ENCODE measurements at places on chromosomes 5 and 9.

DNA sequence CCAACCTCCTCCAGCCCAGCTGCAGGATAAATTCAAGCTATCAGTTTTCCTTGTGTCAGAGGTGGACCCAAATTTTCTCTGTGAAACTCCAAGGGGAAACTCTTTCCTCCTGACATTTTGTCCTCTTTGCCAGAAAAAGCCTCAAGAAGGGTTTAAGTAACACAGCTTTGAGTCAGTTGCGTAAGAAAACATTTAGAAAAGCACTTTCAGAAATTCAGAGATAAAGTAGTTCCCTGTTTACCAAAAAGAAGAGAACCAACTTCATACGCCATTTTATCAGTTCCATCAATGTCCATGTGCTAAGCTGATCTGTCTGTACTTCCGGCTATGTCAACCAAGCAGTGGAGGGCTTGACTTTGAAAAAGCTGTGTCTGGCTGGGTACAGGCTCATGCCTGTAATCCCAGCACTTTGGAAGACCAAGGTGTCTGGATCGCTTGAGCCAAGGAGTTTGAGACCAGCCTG lies 19.9 kb upstream of the SUSD1 start:
- DNase-seq: no peak

- DNase-seq: no peak
Measured at GRCh38 chr5:130050585-130050984, 146.3 kb downstream of the CHSY3 start.

GRCh38 chr5:123035918-123036390 lies 571 bp downstream of the PPIC start:
- DNase-seq: no peak

DNA sequence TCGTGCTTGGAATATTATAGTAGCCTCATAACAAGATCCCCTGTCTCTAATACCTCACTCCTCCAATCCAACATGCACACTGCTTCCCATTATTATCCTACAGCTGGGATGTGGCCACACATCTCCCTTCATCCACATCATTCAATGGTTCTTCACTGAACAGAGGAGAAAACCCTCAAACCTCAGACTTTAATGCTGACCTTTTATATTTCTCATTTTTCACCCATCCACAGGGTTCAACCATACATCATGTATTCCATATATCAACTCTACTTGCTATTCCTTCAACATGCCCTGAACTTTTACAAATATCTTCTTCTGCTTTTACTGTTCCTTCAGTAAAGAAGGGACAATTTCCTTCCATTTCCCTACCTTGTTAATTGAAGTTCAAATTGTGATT lies 396.8 kb downstream of the TLE4 start:
- DNase-seq: no peak

- DNase-seq: no peak
Measured at GRCh38 chr9:72839085-72839484, 113.8 kb downstream of the ALDH1A1 start.

DNA sequence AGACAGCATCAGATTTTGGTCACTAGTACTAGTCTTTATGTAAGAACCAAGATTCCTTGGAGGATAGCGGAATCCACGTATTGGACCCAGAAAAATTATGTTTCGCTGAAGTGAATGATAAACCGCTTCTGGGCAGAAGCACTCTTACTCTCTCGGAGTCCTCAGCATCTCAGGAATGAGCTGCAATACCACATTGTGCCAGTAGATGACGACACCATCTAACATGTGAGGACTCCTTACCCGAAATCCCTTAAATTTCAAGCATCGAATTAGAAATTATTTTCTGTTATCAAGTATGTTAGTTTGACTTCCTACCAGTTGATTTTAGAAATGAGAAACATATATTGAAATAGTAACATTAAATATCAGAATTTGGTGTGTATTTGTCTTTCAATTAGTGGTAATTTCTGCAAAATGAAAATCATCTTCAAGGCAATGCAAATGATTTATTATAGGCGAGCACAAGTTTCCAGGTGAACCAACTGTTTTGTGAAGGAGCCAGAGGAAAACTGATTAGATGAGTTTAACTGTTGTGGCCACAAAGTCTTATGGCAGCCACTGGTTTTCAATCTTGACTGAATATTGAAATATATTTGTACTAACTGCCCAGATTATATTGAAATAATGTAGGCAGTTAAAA lies 66.0 kb upstream of the CAMK4 start:
- no peak for DNase-seq

DNA sequence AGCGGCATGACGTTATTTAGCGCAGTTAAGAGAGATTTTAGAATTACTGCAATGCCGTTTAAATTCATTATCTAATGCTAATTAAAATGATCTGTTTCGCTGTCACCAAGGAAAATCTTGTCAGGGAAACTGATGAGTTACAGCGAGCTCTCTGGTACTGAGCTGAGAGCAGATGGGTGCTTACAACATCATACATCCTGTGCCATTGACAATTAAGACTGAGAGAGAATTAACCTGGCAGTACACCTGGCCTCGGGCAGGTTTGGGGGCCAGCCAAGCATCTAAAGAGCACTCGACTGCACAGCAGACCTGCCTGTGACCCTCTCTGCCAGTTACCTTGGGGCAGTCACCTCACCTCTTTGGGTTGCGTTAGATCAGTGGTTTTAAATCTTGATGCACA lies 55.0 kb downstream of the PUM3 start:
- DNase-seq: no peak

DNA sequence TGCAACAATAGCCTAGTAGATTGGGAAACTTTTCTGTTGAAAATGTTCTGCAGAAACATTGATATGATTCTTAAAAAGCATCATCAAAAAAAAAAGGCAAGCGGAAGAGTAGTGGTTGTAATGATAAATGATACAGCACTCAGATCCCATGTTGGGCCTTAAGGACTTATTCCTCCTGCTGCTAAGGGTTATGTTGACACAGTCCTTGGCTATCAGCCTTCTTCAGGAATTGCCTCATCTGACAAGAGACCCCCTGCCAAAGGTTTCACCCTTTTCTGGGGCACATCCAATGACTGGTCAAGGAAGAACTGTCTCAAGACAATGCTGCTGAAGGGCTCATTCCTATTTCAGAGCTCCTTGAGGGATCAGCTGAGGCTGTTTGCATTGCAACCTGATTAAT lies 44.3 kb upstream of the MAMDC2 start:
- DNase-seq: no peak

- DNase-seq: no peak
Measured at GRCh38 chr5:180296771-180297170, 4.9 kb upstream of the MAPK9 start.

- no peak for DNase-seq
Measured at GRCh38 chr9:101138509-101138908, 110.0 kb downstream of the PLPPR1 start.

DNA sequence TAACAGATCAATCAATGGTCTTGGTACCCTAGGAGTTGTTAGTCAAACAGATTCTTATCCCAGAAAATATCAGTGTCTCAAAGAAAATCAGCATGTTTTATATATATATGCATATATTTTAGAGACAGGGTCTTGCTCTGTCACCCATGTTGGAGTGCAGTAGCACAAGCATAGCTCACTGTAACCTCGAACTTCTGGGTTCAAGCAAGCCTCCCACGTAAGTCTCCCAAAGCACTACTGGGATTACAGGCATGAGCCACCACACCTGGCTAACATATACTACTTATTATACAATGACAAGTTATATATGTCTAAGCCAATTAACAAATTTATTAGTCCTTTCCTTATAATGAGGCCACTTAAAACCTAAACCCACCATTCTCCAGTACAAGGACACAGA lies 10.4 kb downstream of the RAB14 start:
- no peak for DNase-seq

GRCh38 chr5:38317868-38318267 lies 59.5 kb downstream of the EGFLAM start:
- DNase-seq: no peak

DNA sequence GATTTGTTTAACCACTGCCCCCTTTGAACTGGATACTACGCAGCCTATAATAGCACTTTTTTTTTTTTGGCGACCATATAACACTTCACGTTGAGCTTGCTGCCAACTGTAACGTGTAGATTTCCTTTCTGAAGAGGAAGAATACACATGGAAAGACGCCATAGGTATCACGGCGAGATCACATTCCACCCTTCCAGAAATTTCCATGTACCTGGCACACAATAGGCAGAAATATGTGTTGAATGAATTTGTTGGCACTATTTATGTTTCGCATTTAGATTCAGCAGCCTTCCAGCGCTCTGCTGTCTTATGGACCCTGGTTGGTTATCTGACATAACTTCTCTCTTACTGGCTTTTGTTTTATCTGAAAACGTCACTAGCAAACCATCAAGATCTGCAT lies 250.3 kb downstream of the SLIT3 start:
- DNase-seq: no peak

DNA sequence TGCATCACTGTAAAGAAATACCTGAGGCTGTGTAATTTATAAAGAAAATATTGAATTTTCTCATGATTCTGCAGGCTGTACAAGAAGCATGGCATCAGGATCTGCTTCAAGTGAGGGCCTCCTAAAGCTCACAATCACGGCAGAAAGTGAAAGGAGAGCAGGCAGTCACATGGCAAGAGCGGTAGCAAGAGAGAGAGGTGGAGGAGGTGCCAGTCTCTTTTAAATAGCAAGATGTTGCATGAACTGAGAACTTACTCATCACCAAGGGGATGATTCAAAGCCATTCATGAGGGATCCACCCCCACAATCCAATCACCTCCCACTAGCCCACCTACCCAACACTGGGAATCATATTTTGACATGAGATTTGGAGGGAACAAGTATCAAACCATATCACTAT lies 184.5 kb upstream of the PAPPA start:
- DNase-seq: no peak

- no peak for DNase-seq
Measured at GRCh38 chr5:117734056-117734455, 1159.4 kb upstream of the SEMA6A start.

DNA sequence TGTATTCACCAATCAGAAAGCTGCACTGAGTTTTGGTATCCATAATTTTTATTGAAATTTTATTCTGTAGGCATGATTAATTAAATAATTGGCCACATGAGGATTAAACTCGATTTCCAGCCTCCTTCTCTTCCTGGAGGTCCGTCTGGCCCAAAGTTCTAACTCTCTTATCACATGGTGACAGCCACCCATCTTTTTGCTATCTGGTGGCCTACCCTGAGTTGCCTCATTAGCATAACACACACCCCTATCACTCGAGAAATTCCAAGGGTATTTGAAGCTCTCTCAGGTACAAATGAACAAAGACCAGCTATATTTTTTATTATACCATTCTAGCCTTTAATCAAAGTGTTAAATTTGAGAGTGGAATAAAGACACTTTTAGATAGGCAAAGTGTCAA lies 57.7 kb downstream of the APC start:
- no peak for DNase-seq

GRCh38 chr5:35214051-35214450 lies 16.2 kb downstream of the PRLR start:
- DNase-seq: no peak

- DNase-seq: no peak
Measured at GRCh38 chr5:89313044-89313443, 430.1 kb upstream of the MEF2C start.

All from cortex of kidney (tissue), 1 donor.